ENCODE measurements at places on chromosomes 4 and X.
A peak's percentile ranks its signal among the peaks of the same experiment; 100 is the strongest.

DNA sequence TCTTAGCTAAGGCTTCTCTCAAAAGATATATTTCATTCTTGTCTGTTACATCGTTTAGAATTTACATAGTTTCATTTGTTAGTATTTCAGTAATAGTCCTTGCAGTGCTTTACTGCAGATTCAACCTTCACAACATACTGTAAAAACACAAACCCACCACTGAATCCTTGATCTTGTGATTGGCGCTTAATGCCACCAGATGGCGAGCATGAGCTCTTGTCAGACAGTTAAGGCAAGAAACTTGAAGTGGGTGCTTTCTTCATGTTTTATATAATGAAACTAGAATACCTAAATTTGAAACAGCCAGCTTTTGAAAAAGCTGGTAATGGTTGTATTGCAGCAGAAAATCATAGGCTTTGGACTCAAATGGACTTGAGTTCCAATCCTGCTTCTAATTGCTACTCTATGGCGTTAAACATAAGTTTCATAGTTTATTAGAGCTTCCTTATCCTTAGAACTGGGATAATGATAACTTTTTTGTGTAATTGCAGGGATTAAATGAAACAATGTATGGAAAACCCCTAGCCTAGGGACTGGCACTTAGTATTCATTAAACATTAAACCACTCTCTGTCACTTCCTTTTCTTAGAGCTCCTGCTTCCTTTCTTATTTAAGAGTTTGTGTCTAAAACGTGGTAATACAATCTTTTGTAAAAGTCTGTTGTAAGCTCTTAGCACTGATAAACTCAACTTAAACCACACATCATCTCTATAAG lies 95.1 kb downstream of the USP9X start:
- peak; percentile 15 for DNase-seq

DNA sequence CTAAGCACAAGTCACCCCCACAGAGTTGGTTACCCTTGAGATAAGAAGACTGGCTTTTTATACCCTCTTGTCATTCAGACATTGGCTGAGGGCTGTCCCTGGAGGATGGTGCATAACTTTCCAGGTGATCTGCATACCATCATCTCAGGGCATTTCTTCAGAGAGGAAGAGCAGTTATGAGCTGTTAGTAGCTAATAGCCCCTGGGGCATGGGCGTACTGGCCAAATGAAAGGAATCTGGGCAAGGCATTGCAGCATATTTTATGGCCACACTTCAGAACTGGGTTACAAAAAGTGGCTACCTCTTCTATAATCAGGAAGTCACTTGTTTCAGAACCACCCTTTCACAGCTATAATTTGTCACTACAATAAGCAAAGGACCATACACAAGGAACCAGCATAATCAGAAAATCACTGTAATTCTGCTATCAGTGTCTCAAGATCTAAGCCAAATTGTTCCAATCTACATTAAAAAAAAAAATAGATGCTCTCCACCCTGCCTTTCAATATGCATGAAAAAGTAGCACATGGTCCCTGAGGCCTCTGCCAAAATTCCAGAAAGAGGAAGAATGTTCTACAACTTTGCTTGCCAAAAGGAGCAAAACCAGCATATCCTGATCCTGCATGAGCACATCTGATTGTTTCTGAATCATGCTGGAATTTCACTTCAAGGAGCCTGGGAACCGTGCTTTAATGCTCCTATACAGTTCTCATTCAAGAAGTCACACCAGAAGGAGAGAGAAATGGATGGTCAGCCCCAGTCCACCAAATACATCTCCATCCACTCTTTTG lies 92.0 kb downstream of the TMEM144 start:
- no peak for DNase-seq

GRCh38 chrX:135516376-135516775 lies 4.1 kb upstream of the INTS6L start:
- no peak for DNase-seq

- no peak for DNase-seq
These were observed 36.3 kb upstream of the IGFBP7 start for GRCh38 chr4:57146444-57146843.

DNA sequence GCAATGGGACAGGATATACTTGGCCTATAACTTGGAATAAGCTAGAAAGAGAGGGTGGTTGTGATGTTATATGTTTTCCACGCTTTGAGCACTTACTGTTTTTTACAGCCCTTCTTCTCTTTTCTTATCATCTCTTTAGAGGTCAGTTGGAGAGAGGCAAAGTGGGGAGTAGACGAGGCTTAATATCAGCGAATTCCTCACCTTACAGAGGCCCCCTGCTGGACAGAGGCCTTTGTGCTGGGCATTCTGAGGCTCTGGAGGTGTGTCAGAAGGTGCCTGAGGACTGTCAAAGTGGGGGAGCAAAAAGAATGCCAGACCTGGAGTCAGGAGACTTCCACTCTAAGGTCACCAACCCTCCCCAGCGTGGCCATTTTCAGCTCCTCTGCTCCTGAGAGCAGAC lies 42.5 kb downstream of the MAMLD1 start:
- no peak for DNase-seq

- no peak for DNase-seq
These were observed 903.8 kb downstream of the STIM2 start for GRCh38 chr4:27764526-27764837.

- DNase-seq: no peak
These were observed 23.9 kb downstream of the KLHL5 start for GRCh38 chr4:39085891-39086290.

- DNase-seq: no peak
These were observed 3.1 kb downstream of the PPBP start for GRCh38 chr4:73984736-73985527.

DNA sequence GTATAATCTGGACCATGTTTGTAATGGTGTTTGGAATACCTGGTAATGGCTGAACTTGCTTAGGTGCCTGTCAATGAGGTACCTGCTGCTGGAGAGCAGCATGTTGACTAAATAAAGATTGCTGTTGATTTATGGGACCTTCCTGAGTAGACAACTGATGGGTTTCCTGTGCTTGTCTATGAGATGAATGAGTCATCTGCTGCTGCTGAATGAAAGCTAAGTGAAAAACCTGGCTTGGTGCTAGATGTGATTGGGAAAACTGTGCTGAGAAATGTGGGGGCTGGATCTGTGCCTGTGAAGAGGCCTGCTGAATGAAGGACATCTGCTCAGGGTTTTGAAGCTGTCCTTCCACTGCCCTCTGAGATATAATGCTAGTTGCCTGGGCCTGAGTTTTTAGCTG lies 69.6 kb downstream of the WNK3 start:
- no peak for DNase-seq

DNA sequence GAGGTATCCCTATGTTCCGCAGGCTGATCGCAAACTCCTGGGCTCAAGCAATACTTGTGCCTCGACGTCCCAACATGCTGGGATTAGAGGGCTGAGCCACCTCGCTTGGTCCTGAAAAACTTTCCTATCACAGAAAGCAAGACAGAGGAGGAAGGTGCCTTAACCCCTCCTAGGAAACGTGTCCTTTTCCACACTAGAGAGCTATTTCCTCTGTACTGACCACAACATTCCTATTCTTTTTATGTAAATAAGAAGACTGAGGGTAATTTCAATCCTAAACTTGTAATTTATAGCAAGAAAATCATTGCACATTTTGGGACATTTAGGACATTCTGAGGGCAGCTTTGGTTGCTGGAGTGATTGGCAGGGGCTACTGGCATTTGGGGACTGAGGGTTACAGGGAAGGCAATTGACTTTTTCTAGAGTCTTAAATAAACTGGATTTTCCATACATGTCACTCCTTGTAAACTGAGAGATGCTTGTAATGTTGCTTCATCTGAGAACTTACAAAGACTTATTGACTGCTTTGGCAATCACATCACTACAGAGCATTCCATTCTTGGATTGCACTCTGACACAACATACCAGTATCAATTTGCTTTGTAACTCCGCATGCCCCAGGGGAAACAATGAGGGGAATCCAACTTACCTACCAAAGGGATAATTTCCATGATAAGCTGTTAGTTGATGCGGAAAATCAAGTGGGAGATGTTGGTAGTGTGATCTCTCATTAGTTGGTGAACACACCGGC lies 15.6 kb downstream of the XAGE3 start:
- no peak for DNase-seq

DNA sequence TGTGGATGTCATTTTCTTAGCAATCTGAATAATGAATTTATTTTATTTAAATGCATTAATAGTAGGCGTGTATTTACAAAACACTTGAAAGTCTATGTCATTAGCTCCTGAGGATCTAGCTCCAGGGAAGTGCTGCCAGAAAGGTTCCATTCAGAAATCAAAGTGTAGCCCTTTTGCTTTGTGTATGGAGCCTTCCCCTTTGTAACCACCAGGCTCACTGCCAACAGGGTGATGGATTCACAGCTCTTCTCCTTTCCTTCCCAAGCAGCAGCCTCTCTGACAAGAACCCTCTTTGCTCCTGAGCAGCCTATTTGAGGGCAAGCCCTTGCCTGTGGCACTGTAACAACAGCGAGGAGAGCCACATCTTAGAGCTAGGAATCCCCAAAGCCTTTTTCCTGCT lies 286.0 kb upstream of the RASGEF1B start:
- DNase-seq: no peak

DNA sequence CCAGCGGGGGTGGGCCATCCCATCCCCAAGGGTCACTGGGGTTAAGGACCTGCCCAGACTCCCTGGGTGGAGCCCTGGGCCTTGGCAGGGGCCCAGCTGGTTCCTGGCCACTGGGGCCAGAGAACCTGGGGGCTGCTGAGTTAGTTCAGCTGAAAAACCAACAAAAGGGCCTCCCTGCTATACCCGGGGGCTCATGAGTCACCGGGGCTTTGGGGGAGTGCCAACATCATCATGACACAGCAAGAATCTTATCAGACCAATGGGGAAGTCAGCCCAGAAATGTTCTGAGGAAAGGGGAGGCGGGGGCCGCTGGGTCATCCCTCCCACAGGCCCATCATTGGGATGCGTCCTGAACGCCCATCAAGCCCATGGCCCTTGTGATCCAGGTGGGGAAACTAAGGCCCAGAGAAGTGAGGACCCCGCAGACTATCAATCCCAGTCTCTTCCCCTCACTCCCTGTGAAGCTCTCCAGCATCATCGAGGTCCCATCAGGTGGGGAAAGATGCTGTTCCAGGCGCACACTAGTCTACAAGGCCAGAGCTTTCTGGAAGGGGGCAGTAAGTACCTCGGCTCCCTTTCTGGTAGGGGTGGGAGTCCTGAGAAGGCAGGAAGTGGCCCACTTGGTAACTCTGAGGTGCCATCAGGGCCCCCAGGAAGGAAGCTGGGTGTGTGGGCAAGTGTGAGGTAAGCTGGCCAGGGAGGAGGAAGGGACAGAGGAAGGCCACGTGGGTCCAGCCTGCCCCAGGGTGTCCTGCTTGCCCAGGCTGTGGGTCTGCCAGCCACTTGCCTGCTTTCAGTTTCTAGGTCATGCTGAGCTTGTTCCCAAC lies 4.5 kb downstream of the G6PD start:
- DNase-seq: peak; percentile 53

GRCh38 chr4:94758700-94759399 lies 1.1 kb downstream of the BMPR1B start:
- no peak for DNase-seq

DNA sequence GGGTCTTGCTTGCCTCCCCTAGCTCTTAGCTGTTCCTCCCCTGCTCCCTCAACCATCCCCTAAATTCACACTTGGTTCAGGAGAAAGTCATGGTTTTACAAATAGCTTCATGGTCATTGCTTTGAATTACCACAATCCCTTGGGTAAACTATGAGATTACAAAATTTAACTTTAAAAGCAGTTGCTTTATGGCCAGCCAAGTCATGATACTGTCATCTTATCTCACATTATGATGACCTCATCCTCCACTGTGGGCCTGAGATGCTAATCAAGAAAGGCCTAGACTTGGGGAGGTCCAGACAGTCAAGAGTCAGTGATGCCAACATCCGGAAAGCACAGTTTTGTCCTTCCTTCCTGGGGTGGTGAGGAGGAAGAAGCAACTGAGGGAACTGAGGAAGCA lies 10.5 kb upstream of the FGF16 start:
- no peak for DNase-seq

- DNase-seq: no peak
These were observed 46.9 kb downstream of the CCDC158 start for GRCh38 chr4:76373919-76374552.

DNA sequence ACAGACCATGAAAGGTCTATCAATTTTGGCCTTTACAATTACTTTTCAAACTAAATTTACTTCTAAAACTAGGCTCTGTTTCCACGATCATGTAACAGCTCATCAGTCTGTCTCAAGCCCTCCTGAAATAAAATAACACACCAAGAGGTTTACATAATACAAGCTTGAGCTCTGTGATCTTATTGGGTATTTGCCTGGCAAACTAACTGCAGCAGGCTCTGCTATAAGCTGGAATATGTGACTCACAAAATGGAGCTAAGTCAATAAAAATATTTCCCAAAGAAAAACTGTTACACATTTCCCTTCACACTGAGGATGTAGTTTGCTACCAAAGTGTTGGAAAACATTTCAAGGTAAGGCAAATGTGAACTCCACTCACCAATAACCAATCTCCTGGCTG lies 94.7 kb upstream of the GPM6B start:
- no peak for DNase-seq

GRCh38 chr4:109682875-109683274 lies 20.4 kb downstream of the CASP6 start:
- no peak for DNase-seq

- DNase-seq: no peak
These were observed 114.2 kb downstream of the PPARGC1A start for GRCh38 chr4:23775694-23776093.

GRCh38 chrX:104427693-104428092 lies 138.3 kb upstream of the IL1RAPL2 start:
- DNase-seq: no peak

DNA sequence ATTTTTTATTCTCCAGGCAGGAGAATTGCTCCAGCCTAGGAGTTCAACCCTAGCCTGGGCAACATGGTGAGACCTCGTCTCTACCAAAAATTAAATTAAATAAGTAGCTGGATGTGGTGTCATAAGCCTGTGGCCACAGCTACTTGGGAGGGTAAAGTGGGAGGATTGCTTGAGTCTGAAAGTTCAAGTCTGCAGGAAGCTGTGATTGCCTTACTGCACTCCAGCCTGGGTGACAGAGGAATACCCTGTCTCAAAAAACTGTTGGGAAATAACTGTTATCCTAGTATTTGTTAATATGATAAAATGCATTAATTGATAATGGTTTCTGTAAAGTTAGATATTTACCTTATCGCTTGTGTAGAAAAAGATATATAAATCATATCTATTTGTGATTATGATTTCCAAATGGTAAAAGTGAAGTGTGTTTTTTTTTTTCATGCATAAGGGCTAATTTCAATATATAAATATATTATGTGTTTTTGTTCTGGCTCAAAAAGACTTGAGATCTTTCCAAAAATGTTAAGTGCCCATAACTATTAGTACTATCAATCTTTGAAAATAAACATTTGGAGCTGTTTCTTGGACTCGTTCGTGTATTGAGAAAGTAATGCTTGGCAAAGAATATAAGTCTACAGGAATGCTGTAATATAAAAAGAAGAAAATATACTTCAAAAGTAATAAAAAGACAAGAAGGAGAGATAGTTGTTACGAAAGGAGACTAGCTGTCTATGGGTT lies 396.6 kb downstream of the ADGRL3 start:
- no peak for DNase-seq

DNA sequence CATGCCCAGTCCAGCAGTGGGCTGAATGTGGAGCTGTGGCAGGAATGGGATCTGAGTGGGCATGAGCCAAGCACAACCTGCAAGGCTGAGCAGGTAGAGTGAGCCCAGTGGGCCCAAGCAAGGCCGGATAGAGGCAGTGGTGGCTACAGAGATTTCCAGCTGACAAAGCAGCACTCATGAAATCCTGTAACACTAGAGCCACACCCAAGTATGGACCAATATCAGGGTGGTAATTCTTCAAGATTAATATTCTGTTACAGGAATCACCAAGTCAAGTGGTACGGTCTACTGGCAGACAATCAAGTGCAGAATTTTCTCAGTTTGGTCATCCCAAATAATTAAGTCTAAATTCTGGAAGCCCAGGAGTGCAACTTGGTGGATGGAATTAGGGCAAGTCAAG lies 132.4 kb upstream of the ENPEP start:
- DNase-seq: no peak
